ENCODE measurements at places on chromosomes 2 and 18. TPM values are rescaled to one million over a fixed set of nuclear protein-coding genes. Genes with fewer than 3 reads are reported as not detected.

The VSNL1 gene
- total RNA-seq = not detected

The TM4SF20 gene
- total RNA-seq = not detected

The SKOR2 gene
- total RNA-seq = not detected

The BMP10 gene
- not detected for total RNA-seq

The GPR45 gene
- total RNA-seq = not detected

The DYSF gene
- 23.1 TPM for total RNA-seq

The FHOD3 gene
- total RNA-seq = 0.96 TPM

The AMER3 gene
- total RNA-seq = not detected

The PDE11A gene
- total RNA-seq = not detected

The CRYGD gene
- total RNA-seq = not detected

The HNMT gene
- 91.3 TPM for total RNA-seq

The CDKL4 gene
- total RNA-seq = 0.72 TPM

The SFT2D3 gene
- 5.6 TPM for total RNA-seq

The RAB11FIP5 gene
- total RNA-seq = 16.6 TPM

The RBMS1 gene
- 180 TPM for total RNA-seq

GRCh38 chr2:12672711-12673315 is 43.9 kb upstream of the TRIB2 start:
- DNase-seq = no peak

- DNase-seq = no peak
Measured at GRCh38 chr2:42102024-42102590, 54.3 kb downstream of the PKDCC start.

DNA sequence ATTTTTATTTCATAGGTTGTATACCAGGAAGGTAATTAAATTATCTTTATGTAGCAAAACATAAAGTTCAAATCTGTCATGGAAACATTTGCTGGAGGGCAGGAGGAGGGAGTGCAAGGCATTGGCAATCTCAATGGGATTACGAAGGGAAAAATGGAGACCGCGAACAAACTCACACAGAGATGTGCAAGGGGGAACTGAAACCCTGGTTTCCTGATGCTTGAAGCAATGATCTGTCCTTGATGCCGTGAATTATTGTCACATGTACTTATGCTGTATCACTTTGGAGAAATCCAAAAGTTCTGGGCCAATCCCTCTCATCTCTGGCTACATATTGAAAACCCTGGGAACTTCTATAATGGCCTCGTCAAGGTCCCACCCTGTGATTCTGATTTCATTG is 65.0 kb upstream of the MFF start:
- DNase-seq = no peak

GRCh38 chr18:63025251-63026090 is 294.1 kb downstream of the BCL2 start:
- no peak for DNase-seq

- DNase-seq = no peak
Measured at GRCh38 chr2:160970052-160970965, 189.9 kb upstream of the TANK start.

DNA sequence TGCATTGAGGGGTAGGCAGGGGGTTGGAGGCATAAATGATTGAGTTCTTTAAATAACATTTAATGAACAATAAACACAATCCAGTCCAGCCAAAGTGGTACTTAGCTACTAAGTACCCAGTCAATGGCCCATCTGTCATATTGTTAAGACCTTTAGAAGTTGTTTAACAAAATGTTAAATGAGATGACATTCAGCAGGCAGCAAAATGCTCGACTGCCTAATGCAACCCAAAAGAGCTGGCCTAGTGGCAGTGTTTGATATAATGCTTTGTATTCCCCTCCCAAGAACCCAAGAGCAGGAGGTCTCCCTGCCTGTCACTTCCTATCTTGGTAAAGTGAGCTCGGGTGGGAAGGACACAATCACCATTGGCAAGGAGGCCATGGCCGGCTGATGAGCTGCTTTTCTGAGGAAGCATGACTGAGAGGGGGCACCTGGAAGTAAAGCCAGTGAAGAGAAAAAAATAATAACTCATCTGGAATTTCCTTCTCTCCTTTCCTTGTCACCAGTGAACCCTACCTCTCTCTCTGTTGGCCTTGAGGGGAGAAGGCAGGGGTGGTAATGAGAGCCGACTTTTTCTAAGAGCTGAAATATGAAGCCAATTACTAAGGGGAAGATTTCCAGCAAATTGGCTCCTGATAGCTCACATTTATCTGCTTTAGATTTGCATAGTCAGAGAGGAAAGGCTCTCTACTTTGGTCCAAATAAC is 140.6 kb downstream of the C1D start:
- DNase-seq = no peak

GRCh38 chr2:207720517-207721187 is 9.2 kb downstream of the CCNYL1 start:
- DNase-seq = no peak

DNA sequence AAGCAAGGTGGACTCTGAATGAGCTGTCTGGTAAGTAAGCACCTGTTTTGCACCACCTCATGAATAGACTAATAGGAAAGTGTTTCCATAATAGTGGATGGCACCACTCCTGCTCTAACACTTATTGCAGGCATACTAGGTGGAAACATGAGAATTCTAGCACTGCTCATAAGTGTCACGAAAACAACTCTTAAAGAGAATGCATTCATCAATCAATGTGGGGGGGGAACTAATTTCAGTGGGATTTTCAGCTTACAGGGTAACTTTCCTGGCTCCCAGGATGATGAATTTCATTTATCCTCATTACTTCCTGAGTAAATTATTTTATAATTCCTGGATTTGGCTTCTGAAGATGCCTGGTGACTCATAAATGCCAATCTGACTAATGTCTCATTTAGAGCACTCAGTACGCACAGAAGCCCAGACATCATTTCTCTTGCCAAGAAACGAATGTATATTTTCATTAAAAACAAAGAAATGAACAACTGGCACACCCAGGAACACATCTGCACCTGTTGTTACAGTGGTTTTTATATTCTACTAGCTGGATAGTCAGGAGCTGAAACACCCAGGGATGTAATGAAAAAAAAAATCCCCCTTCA is 129.6 kb downstream of the PID1 start:
- no peak for DNase-seq

- no peak for DNase-seq
Measured at GRCh38 chr2:162022290-162022945, 51.6 kb downstream of the DPP4 start.

DNA sequence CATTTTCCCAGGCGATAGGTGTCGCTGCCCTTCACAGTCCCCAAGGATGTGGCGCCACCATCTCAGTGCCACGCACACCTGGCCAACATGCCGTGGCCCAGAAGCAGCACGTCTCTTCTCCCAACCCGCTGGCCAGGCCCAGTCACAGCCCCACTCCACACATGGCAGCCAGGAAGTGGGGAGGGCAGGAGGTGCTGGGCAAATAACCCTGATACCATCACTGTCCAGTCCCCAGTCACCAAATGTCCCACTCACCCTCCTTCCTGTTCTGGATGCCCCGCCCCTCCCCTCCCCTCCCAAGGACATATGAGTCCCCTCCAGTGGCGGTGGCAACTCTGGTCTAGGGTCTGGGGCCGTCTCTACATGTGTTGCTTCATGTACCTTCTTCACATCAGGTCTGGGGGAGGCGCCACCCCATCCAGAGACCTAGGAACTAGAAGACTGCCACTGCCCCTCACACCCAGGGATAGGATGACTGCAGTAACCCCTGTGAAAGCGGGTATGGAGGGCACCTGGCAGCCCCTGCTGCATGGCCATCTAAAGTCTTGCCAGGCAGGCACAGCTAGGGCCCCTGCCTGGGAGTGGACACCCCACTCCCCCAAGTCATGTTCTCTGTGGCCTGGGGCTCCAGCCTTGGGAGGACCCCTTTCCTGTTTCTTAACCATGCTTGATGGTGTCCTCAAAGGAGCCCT is 7.3 kb upstream of the CAPN10 start:
- no peak for DNase-seq

GRCh38 chr18:49365346-49365745 is 95.1 kb downstream of the DYM start:
- no peak for DNase-seq

DNA sequence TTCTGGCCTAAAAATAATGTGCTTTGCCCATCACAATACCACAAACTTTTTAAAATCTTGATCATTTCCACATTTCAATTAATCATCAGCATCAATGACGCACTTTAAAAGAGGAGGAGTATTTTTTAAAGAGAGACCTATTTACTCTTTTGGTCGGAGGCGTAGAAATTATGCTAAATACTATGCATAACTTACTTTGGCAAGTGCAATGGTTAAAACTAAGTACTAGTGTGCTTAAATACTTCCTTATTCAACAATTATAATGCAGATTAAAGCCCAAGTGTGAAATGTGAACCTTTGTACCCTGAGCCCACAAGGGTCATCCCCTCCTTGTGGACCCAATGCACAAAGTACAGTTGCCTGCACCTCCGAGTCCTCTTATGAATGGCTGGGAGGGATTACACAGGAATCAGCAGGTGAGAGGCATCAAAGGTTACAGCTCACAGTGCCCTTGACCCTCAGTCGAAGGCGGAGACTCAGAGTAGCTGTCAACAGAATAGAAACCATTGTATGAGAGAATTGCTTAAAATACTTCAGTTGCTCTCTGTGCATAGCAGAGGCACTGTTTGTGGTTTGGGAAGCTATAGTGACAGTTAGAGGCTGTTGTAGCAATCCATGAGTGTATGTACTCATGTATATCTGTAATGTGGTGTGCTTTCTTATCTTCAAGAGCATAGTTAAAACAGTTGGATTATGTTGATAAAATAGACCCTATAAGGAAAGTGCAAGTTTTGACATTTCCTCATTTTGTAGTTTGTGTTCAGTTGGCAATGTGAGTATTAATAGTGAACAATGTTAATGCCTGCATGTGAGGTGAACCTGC is 151.7 kb upstream of the ITGA4 start:
- no peak for DNase-seq

DNA sequence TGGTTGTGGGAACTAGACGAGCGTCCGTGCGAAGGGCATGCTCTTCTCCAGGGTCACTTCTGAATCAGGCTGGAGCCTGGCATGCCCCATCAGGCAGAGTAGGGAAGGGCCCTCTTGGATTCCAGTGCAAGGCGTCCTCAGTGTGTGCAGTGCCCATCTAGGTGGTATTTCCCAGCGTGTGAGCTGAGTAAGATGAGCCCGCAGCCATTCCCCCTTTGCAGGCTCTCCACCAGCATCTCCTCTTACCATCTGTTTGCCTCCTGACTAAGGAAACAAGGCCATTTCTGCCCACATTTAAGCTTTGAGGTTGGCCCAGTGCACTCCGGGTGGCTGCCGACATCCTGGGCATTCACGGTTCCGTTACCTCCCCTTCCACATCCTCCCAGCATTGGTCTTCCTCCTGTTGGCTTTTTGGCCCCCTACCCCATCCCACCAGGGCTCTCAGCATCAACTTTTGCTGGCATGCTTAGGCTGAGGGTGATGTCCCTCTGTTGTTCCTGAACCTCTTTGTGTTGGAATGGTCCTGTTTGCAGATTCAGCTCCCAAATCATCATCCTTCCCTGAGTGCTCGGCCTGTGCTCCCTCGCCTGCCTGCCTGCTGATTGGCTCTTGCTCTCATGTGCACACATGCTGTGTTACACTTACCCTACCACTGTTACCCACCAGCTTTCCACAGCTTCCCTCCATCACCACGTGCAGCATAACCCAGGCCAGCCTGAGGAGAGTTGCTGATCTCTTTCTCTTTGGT is 11.8 kb downstream of the CEP68 start:
- DNase-seq = no peak

DNA sequence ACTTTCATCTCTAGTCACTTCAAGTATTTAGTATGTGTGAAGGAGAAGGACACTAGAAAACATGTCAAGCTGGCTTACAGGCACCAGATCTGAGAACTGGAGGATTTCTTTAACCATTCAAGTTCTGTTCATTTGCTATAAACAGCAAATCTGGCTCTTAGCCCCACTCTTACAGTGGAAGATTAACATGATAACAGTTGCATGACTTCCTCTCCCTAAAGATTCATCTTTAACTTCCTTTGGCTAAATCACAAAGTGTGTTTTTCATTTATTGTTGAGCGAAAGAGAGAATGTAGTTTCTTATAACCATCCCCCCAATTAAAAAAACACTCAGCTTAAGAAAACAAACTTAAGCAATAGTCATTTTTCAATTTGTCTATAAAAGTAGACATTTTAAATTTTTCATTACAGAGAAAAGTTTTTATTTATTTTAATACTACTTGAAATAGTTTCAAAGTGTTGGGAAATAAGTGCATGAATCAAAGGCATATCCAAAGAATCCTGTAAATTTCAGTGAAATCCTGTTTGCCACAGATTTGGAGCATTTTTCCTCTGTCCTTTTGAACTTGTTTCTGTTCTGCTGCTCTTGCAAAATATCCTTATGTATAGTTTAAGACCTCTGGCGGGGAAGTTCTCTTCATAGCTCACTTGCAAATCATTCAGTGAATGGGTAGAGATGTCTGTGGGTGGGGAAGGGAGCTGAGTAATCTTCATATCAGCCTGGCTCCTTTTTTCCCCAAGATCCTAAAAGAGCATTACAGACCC is 241.0 kb upstream of the RBBP8 start:
- no peak for DNase-seq

- DNase-seq = no peak
Measured at GRCh38 chr2:204434660-204435462, 110.4 kb upstream of the PARD3B start.

DNA sequence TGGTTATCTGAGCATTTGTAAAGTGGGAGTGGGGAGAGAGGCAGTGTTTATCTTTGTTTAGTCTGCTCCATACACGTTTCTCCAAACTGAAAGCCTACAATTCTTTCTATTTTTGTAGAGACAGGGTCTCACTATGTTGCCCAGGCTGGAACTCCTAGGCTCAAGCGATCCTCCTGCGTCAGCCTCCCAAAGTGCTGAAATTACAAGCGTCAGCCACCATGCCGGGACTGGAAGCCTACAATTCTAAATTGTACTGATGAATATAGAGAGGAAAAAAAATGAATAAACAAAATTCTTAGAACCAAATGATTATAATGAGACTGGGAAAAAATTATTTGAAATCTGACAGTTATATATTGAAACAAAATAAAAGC is 1.4 kb upstream of the ZFAND2B start:
- no peak for DNase-seq

- DNase-seq = no peak
Measured at GRCh38 chr2:143629340-143629739, 500.1 kb downstream of the ARHGAP15 start.

DNA sequence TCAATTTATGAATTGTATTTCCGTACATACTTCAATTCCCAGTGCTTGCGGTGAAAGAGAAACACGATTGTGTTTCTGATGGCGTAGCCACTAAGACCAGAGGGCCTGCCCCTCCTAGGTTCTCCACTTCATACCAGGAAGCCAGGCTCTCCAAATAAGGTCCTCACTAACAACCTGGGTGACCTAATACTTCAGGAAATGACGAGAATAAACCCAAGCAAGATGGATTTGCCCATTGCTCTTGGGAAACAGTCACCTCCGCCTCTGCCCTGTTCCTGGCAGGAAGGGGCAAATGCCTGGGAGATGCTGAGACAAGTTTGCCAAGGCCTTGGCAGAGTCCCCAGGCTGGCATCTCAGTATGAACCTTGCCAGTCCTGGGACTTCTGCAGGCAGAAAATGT is 41.8 kb downstream of the TTC32 start:
- no peak for DNase-seq

GRCh38 chr2:198408171-198408570 is 603.8 kb downstream of the PLCL1 start:
- no peak for DNase-seq

GRCh38 chr2:13091455-13091854 is 374.7 kb downstream of the TRIB2 start:
- no peak for DNase-seq

- DNase-seq = no peak
Measured at GRCh38 chr2:119518401-119519056, 5.8 kb downstream of the SCTR start.

- DNase-seq = no peak
Measured at GRCh38 chr2:59233448-59233847, 992.3 kb upstream of the FANCL start.

GRCh38 chr18:57730146-57730545 is 73.0 kb downstream of the ATP8B1 start:
- DNase-seq = no peak
